ENCODE measurements at places on chromosomes 7 and 10.

- no peak for DNase-seq
These were observed 26.0 kb downstream of the SDK1 start for GRCh38 chr7:3327099-3327498.

- DNase-seq: no peak
These were observed 129.2 kb downstream of the TES start for GRCh38 chr7:116339564-116339963.

DNA sequence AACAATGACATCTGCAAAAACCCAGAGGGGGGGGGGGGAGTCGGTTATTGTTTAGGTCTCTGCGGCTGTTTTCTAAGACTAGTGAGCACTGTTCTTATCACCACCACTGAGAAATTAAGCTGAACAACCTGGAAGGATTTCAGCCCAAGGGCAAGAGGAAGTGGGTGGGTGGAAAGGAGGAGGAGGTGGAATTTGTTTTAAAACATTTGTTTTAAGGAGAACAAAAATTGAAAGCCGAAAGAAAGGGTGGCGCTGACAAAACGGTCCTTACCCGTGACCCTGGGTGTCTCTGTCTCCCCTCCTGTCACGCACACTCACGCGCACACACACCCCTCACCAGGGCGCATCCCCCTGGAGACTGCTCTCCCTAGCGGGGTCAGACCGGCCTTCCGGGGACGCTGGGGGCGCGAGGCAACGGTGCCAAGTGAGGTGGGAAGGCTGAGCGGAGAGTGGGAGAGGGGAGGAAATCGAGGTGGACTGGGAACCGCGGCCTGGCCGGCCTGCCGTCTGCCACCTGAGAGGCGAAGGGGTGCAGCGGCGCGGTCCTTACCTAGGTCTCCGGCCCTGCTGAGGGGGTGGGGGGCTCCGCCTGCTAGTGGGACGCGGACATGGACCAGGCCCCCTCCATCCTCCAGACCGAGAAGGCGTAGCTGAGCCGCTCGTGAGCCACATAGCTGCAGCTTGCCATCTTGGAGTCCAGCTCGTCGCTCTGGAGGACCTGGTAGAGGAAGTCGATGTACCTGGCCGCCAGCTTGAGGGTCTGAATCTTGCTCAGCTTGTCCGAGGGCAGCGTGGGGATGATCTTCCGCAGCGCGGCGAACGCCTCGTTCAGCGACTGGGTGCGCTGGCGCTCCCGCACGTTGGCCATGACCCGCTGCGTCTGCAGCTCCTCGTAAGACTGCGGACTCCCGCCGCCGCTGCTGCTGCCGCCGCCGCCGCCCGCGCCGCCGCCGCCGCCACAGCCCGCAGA is 1.0 kb downstream of the TWIST1 start:
- DNase-seq: no peak

DNA sequence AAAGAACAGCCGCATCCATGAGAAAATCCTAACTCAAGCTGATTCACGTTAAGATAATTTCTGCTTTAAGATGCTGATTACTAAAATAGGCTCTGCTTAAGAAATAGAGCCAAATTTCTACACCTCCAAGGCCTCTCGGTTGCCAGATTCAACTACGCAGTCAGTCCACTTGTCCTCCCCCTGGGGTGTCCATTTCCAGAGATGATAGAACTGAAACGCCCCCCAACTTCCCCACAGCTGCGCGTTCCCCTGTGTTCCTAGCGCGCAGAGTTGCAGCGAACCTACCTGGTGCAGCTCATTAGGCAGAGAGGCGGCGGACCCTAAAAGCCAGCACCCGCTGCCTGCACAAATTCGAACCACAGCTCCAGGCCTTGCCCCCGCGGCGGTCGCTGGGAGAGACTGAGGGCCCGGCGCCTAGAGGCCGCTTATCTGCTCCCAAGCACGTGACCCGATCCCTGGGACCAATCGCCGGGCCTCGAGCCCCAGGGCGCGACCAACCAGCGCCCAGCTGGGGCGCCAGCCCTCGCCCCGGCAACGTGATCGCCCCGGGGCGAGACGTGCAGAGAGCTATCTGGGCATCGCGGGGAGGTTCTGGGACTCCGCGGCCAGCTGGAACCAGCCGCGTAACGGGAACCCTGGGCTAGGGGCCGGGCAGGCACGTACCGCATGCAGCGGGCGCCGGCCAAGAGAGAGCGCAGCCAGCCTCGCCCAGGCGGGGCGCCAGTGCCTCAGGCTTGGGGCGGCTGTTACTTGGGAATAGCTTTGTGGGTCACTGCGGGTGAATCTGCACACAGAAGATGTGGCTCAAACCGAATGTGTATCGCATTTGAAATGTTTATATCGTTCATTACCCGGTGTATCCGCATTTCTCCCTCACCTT is at the start of gene PPP1R3C:
TSS of gene PPP1R3C (minus strand) at position 401 of the 880 bp plus-strand sequence. CDS start at position 299, 102 bp downstream.
- peak; percentile 80 for DNase-seq

- no peak for DNase-seq
These were observed 111.5 kb downstream of the PLXNA4 start for GRCh38 chr7:132464740-132465139.

GRCh38 chr7:5428478-5429252 is 5.0 kb upstream of the TNRC18 start:
- DNase-seq: no peak

- no peak for DNase-seq
These were observed 299.8 kb downstream of the ARL4A start for GRCh38 chr7:12987238-12987637.

GRCh38 chr10:78165617-78166016 is 132.0 kb downstream of the RPS24 start:
- DNase-seq: no peak

- DNase-seq: no peak
These were observed 4.0 kb downstream of the SORBS1 start for GRCh38 chr10:95556994-95557767.

DNA sequence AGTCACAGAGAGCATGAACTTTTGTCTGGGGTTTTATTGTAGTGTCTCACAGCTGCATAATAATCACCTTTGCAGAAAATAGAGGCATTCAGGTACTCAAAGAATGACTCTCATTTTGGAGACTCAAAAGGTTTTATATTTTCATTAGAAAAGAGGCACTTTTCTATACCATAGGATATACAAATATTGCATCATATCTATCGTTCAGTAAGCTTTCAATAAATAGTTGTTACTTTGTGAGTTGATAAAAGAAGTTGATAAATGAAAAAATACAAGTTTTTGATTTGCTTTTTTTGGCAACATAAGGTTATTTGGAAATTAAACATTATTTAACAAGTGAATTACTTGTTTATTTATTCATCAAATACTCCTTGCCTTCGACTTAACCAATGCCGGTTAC is 279.9 kb downstream of the ARL4A start:
- no peak for DNase-seq

- DNase-seq: no peak
These were observed 61.1 kb upstream of the CCDC71L start for GRCh38 chr7:106721816-106722785.

Data from substantia nigra (tissue), 51 donors.